Left ventricle myocardium inferior (tissue), 1 donor: ENCODE measurements at places on chromosomes 7 and 10.

- no peak for DNase-seq
- H3K4me3 ChIP-seq = no peak overlapping the region
- H3K4me1 ChIP-seq = peaks cover 11% of the 10 kb centered on the region
Measured at GRCh38 chr7:42690794-42691639, 220.9 kb downstream of the C7orf25 start.

GRCh38 chr7:133009426-133010252, 72.3 kb downstream of the CHCHD3 start:
- no peak overlapping the region for H3K27ac ChIP-seq
- H3K4me1 ChIP-seq = peaks cover 22% of the 10 kb centered on the region
- no peak for DNase-seq
- no peaks in the 10 kb centered on the region for H3K27me3 ChIP-seq

DNA sequence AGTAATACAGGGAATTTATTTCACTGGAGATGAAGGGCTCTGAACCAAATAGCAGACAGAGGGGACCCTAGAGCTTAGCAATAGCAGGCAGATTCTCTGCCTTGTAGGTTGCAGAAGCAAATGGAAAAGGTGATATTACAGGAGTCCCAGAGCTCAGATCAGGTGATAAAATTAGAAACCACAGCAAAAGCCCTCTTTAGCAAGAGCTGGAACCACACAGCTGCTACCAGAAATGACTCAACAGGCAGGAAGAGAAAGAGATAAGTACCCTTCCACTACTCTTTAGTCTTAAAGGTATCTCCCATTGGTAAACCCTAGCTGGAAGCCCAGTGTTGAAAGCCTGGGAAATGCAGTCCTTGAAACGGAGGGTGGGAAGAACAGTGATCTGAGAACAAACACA, 535.6 kb upstream of the GHITM start:
- no peaks in the 10 kb centered on the region for H3K36me3 ChIP-seq
- no peaks in the 10 kb centered on the region for H3K27me3 ChIP-seq
- no peak for DNase-seq
- H3K4me1 ChIP-seq = no peaks in the 10 kb centered on the region

DNA sequence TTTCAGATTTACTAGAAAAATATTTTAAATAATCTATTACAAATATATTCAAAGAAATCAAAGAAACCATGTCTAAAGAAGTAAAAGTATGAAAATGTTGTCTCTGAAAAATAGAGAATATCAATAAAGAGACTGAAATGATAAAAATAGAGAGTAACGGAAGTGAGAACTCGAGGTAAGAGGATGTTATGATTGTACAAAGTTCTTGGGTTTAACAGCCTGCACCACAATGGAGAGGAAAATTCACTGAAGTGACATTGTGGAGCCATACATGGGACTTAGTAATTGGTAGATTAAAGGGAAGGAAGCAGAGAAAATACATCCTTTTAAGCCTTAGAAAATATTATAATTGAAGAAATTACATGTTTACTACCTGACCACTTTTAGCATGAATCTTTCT, 77.9 kb downstream of the THSD7A start:
- H3K36me3 ChIP-seq = no peaks in the 10 kb centered on the region
- H3K27ac ChIP-seq = no peak overlapping the region
- H3K4me3 ChIP-seq = no peak overlapping the region
- no peak for DNase-seq

GRCh38 chr7:131629217-131629882, 72.9 kb upstream of the PODXL start:
- H3K4me3 ChIP-seq = no peak overlapping the region
- DNase-seq = peak; percentile 51
- H3K36me3 ChIP-seq = no peaks in the 10 kb centered on the region
- peak overlapping the region; percentile 85 for H3K27ac ChIP-seq

DNA sequence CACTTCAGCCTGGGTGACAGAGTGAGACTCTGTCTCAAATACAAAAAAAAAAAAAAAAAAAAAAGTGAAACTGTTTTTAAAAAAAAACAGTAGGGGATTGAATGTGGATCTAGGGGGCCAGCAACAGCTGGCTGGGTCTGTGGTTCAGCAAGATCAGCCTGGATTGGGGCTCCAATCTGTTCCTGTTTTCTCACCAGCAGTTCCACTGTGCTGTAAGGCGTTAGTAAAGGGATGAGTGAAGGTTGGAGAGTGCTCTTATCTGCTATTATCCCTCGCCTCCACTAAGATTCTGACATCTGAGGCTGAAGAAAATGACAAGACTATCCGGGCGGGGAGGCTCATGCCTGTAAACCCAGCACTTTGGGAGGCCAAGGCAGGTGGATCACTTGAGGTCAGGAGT, 41.6 kb upstream of the GTF2IRD1 start:
- H3K4me3 ChIP-seq = no peak overlapping the region
- H3K4me1 ChIP-seq = no peaks in the 10 kb centered on the region
- H3K36me3 ChIP-seq = no peaks in the 10 kb centered on the region

- no peaks in the 10 kb centered on the region for H3K27me3 ChIP-seq
- no peaks in the 10 kb centered on the region for H3K36me3 ChIP-seq
- no peak overlapping the region for H3K4me3 ChIP-seq
- no peaks in the 10 kb centered on the region for H3K4me1 ChIP-seq
- DNase-seq = no peak
Measured at GRCh38 chr10:75959912-75960311, 528.5 kb downstream of the LRMDA start.

DNA sequence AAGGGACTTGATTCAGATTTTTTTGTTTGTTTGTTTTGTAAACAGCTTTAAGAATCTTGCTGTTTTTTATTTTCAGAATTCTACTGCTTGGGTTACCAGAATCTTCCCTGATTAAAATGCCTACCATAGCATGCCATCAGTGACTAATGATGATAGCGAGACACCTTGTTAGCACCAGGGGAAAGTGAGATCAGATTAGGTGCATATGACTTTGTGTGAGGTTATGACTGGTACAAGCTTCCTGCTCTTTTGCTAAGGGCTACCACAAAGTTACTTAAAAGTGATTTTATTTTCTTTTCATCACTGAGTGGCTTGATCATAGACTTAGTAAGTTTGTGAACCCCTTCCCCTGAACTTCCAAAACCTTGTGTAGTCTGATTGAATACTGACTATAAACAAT, 93.5 kb downstream of the SND1 start:
- DNase-seq = no peak
- no peak overlapping the region for H3K4me3 ChIP-seq
- no peaks in the 10 kb centered on the region for H3K27me3 ChIP-seq
- no peaks in the 10 kb centered on the region for H3K36me3 ChIP-seq
- peaks cover 23% of the 10 kb centered on the region for H3K4me1 ChIP-seq
- no peak overlapping the region for H3K27ac ChIP-seq

DNA sequence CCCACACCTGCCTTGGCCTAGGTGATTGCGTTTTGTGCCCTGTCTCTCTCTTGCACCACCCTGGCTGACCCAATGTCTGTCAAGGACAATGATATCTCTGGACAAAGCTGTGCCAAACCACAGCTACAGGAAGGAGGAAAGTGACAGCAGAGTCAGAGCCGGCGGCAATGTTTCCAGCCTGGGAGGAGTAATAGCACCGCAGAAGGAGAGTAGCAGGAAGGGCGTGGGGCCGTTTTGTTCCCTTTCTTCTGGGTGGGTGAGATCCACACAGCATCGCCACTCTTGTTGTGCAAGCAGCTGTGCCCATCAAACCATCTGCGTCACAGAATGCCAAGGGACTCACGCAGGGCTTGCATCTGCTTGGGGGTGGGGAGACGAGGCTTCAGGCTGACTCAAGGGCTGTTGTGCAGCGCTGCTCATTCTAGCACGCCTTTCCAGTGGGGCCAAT, 341.6 kb upstream of the AUTS2 start:
- H3K4me3 ChIP-seq = no peak overlapping the region
- no peak overlapping the region for H3K27ac ChIP-seq
- H3K4me1 ChIP-seq = no peaks in the 10 kb centered on the region
- no peaks in the 10 kb centered on the region for H3K36me3 ChIP-seq
- peaks cover 12% of the 10 kb centered on the region for H3K27me3 ChIP-seq

- H3K4me1 ChIP-seq = peaks cover 98% of the 10 kb centered on the region
- H3K27me3 ChIP-seq = no peaks in the 10 kb centered on the region
- H3K27ac ChIP-seq = peak overlapping the region; percentile 98
- peak overlapping the region; percentile 65 for H3K4me3 ChIP-seq
- H3K36me3 ChIP-seq = no peaks in the 10 kb centered on the region
Measured at GRCh38 chr7:47327698-47328391, 254.1 kb downstream of the TNS3 start.

GRCh38 chr10:25072786-25073185, 56.4 kb downstream of the THNSL1 start:
- H3K27me3 ChIP-seq = no peaks in the 10 kb centered on the region
- no peak overlapping the region for H3K27ac ChIP-seq
- no peak for DNase-seq
- H3K4me1 ChIP-seq = no peaks in the 10 kb centered on the region

GRCh38 chr7:22601812-22602565, 102.0 kb upstream of the STEAP1B start:
- H3K27ac ChIP-seq = peak overlapping the region; percentile 60
- peaks cover 17% of the 10 kb centered on the region for H3K4me1 ChIP-seq
- H3K27me3 ChIP-seq = no peaks in the 10 kb centered on the region
- no peak overlapping the region for H3K4me3 ChIP-seq
- no peaks in the 10 kb centered on the region for H3K36me3 ChIP-seq

DNA sequence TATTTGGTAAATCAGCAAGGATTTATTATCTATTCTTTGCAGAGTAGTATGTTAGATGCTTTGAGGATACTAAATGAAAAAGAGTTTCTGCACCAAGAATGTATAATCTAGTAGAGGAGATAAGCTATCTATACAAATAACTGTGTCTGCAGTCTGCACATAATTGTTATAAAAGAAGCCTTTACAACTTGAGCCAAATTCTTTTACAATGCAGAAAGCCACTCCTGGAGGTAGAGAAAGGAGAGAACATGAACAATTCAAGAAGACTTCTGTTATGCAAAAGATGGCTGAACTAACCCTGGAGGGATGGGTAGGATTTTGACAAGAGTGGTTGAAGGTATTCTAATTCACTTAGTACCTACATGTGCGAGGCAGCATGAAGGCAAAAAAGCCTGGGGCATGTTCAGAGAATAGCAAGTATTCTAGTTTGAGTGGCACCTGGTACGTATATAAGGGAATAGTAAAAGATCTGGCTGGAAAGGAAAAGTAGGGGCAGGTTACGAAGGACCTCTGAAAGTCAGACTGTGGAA, 251.1 kb upstream of the KAT6B start:
- DNase-seq = no peak
- no peaks in the 10 kb centered on the region for H3K36me3 ChIP-seq
- no peak overlapping the region for H3K4me3 ChIP-seq
- no peaks in the 10 kb centered on the region for H3K27me3 ChIP-seq
- no peaks in the 10 kb centered on the region for H3K4me1 ChIP-seq
- no peak overlapping the region for H3K27ac ChIP-seq

DNA sequence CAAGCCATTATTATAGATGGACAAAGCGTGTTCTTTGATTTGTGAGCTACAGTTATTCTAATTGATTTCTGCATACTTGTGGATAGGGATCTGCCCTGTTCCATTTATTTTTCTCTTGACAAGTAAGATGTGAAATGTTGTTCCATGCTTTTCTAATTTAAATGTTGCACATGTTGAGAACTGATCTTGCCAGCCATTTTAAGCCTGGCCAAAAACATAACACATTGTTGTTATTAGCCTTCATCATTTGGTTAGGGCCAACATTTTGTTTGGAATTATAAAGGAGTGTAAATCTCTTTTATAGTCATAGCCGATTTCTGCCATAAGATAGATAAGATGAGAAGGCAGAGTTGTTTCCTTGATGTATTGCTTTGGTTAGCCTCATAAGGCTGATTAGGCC, 117.0 kb downstream of the WNT2 start:
- DNase-seq = no peak
- peaks cover 17% of the 10 kb centered on the region for H3K36me3 ChIP-seq
- no peaks in the 10 kb centered on the region for H3K27me3 ChIP-seq
- peaks cover 10% of the 10 kb centered on the region for H3K4me1 ChIP-seq
- no peak overlapping the region for H3K4me3 ChIP-seq

- DNase-seq = no peak
- H3K27ac ChIP-seq = no peak overlapping the region
- H3K4me3 ChIP-seq = no peak overlapping the region
Measured at GRCh38 chr7:55206235-55207029, 158.7 kb upstream of the LANCL2 start.

DNA sequence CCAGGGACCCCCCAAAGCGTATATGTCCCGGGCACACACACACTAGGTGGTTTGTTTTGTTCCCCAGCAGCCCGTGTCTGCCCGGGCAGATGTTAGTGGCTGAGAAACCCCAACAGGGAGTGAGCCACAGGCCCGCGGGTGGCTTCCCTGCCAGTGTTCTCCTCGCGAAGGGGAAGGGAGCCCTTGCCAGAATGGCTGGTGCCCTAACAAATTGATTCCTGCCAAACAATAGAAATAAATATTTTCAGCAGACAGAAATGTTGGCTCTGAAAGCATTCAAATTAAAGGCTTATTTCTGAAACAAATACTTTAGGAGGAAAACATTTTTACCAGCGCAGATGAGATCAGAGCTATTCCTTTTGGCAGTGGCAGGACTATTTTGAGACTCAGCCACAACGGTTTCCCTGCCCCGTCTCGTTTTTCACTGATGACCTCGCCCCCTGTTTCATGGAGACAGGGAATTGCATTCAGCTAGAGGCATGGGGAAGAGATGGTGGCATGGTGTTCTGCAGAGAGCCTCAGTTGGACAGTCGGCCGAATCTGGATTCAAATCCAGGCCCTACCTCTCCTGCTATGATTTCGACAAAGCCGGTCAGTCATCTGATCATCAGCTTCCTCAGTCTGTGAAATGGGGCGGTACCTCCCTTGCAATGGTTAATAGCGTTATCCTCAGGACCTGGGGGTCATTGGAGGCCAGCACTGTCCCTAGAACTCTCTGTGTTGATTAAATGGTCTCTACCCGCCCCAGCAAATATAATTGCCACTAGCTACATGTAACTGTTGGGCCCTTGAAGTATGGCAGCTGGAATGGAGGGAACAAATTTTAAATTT, 84.5 kb downstream of the CUX1 start:
- no peak for DNase-seq
- no peaks in the 10 kb centered on the region for H3K27me3 ChIP-seq
- H3K4me1 ChIP-seq = peaks cover 63% of the 10 kb centered on the region
- peak overlapping the region; percentile 65 for H3K27ac ChIP-seq
- no peak overlapping the region for H3K4me3 ChIP-seq

DNA sequence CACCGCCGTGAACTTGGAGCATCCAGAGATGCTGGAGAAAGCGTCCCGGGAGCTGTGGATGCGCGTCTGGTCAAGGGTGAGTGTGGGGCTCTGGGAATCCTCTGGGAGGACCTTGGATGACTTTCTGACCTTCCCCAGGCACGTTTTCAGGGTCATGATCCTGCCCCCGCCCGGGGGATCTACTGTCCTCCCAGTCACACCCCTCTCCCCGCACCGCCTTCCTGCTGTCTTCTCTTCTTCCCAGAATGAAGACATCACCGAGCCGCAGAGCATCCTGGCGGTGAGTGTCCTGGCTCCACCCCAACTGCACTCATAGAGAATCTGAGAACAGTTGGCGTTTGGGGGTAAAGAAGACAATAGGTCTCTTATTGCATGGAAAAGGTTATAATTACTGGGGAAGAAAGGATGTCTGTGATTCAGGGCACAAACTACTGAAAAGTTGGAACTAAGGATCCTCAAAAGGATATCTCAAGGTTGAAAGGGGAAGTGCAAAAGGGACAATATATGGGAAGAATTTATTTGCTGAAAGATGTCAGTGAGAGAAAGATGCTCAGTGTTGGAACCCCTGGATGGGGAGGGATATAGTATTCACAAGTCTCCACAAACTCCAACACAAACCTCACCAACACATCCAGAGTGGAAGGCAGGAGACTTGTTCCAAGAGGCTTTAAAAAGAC, 1.9 kb downstream of the GSTK1 start:
- peak overlapping the region; percentile 90 for H3K27ac ChIP-seq
- H3K4me3 ChIP-seq = peak overlapping the region; percentile 73
- DNase-seq = peak; percentile 17
